ENCODE measurements at places on chromosomes 6 and 20.

- no peak for DNase-seq
Observed at GRCh38 chr6:101956961-101957360, 563.5 kb downstream of the GRIK2 start.

DNA sequence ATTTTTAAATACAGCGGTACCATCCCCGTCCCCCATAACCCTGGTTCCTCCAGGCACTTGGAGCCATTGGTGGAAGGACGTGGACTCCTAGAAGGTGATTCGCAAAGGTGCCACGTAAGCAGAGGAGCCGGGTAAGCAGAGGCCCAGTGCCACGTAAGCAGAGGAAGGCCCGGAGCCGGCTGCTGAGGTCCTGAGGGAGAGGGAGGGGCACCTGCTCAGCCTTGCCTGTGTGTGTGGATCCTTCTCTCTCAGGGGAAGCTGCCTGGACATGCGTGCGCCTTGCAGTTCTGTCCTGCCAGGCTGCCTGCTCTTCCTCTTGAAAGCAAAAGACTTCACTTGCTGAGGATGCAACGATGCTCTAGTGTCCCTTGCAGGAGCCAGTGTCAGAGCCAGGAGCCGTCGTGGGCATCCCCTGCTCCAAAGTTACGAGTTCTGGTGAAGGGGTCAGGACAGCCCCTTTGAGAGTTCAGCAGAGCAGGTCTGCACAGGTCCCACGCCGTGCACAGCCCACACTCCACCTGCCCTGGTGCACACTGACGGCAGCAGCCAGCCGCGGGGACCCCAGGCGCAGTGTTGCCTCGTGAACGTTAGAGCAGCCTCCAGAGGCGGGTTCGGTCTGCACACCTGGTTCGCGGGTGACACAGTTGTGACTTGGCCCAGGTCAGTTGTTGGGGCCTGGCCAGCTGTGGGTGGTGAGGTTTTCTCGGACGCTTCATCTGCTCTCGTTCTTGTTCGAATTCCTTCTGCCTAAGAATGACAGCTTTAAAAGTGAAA lies 1.9 kb upstream of the NKAIN4 start:
- no peak for DNase-seq

- DNase-seq, result no peak
Observed at GRCh38 chr20:35345189-35345588, 53.0 kb upstream of the FAM83C start.

DNA sequence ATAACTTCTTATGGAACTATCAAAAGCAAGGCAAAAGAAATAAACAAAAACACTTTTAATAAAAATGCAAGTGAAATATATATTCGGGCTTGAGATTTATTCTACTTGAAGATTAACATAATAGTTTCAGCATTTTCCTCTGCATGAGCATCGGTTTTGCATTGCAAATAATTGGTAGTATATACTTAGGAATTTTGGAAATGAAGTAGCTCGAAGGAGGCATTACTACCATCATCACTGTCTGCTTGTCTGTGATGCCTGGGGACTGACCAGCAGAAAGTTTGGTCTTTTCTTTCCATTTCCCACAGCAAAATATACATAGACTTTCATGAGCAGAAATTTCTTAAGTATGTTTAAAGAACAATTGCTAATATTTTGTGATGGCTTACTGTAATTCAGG lies 570.7 kb downstream of the HTR1B start:
- no peak for DNase-seq
